Endothelial cell of umbilical vein (primary cell): ENCODE measurements at places on chromosomes 7 and 10. TPM values are rescaled to one million over a fixed set of nuclear protein-coding genes. Genes with fewer than 3 reads are reported as not detected.
A peak's percentile ranks its signal among the peaks of the same experiment; 100 is the strongest.

DNA sequence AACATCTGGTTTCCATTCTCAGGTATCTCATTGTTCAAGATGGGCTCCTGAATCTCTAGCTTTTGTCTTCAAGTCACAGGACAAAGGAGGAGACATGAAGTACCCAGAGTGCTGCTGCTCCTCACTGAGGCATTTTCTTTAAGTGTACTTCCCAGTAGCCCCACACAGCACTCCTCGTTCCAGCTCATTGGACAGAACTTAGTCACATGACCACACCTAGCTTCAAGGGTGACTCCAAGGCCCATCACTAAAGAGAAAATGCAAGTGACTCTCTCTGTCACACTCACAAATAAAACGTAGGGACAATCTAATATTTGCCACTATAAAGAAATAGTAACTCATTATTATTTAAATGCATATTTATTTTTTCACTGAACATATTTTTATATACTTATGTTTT is 58.3 kb upstream of the NEUROD6 start:
- DNase-seq = no peak

- DNase-seq = no peak
These were observed 526 bp downstream of the ZNF248 start for GRCh38 chr10:37856881-37857286.

GRCh38 chr7:2787251-2787951 is 56.7 kb downstream of the GNA12 start:
- no peak for DNase-seq

GRCh38 chr7:141950806-141951205 is 4.0 kb upstream of the CLEC5A start:
- DNase-seq = no peak

- no peak for DNase-seq
These were observed 189.5 kb downstream of the TRIL start for GRCh38 chr7:28768577-28769147.

GRCh38 chr7:3301831-3302618 is 973 bp downstream of the SDK1 start:
- peak; percentile 17 for DNase-seq

DNA sequence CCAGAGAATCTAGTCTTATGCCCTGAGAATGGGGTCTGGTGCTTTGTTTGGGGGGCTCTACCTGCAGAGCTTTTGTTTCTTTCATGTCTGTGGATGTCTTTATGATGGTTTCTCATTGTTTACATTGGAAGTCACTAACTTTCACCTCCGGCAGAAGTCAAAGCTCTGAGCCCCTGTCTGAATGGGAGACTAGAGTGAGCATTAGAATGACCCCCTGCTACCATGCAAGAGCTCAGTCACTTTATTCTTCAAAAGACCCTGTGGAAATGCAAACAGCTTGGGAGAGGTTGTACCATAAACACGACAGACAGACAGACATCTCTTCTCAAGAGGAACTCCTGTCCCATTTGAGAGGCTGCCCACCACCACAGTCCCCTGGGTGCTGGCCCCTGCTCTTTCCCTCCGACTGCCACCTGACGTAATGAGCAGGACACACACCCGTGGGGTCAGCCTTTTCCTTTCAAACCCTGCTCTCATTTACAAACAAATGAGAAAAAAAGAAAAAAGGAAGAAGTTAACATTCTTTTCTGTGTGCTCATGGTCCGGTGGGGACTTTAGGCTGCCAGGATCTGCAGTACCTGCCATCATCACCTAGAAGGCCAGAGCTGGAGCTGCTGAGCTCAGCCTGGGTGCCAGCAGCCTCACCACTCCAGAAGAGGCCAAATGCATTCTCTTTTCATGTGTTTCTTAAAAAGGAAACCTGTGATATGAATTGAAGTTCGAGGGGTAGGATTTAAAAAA is 91.6 kb downstream of the FZD1 start:
- no peak for DNase-seq

DNA sequence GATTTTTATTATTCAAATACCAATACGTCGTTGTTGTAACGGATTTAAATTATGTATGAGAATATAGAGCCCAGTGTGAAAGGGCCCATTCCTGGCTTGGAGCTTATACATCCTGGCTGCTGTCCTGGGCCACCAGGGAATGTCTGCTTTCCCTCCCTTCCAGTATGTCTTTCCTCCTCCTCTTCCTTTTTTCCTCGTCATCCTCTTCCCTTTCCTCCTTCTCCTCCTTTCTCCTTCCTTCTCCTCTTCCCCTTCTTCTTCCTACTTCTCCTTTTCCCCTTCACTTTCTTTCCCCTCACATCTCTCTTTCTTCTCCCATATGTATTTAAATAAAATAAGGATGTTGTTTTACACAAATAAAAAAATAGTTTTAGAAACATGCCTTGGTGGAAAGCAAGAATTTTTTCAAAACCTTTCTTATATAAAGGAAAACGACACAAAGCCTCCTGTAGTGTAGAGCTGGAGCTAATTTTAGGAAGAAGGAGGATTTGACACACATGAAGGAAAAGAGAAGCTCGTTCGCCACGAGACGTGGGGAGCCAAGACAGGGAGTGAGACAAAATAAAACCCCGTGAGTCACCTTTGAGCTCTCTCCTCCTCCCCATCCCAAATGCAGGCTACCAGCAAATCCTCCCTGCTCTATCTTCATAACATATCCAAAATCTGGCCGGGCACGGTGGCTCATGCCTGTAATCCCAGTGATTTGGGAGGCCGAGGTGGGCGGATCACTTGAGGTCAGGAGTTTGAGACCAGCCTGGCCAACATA is 301.1 kb upstream of the LYZL1 start:
- no peak for DNase-seq

The IRF5 gene
- total RNA-seq = 0.31 and 1.5 TPM in 2 replicates

DNA sequence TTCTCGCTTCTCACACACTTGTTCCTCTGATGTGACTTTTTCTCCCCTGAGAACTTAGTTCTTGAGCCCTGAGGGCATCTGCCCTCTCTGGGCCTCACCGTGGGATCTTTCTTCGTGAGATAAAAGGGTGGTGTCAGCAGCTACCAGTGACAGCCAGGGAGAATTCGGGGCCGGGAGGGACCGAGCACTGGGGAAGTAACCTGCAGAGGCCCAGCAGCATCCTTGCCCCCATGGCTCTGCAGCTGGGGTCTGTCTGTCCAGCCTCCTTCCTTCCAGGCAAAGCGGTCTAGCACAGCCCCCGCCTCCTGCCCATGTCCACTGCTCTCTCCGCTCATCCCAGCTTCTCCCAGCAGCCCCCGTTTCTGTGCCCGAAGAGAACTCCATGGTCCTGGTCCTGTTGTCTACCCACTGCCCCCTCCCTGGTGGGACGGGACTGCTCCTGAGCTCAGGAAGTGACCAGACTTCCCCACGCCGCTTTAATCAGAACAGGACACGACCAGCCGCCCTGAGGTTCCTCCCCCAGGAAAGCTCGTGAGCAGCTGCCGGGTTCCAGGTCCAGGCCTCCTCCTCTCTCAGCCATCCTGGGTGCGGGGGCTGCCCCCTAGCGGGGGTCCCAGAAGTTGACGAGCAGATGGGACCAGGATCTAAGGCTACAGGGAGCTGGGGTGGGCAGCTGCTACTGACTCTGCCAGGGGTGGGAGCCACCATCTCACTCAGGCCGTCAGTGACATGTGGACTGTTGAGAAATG is 187.5 kb downstream of the WDR37 start:
- no peak for DNase-seq

DNA sequence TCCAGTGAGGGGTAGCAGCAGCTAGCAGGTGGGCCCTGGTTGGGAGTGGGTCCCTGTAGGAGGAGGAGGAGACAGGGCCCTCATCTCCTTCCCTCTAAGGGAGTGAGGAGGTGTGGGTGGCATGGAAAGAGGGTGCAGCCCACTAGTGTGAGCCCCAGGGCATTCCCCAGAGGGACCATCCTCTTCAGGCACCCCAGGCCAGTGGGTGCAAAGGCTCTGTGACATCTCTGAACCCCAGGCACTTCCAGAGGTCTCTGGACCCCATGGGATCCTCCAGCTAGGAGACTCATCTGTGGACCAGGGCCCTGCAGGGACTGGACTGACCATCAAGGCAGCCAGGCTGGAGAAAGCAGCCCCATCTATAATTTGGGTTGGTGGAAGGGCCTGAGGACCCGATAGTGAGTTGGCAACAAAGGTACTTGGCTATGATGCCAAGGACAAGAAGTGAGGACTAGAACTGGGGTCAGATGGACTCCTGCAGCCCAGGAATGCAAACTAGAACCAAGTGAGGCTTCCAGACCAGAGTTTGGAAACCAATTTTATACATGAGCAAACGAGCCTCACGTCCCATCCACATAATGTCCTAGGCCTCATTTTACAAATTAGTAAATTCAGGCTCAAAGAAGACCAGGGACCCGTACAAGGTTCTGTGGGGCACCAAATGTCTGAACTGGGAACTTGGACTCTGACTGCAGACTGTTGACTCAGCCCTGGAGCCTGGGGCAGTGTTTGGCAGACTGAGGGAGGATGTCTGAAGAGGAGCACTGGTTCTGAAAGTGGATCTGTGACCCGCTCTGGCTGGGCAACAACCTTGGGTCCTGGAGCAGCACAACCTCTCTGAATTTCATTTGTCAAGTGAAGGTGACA is 1.4 kb upstream of the VSTM4 start:
- no peak for DNase-seq

DNA sequence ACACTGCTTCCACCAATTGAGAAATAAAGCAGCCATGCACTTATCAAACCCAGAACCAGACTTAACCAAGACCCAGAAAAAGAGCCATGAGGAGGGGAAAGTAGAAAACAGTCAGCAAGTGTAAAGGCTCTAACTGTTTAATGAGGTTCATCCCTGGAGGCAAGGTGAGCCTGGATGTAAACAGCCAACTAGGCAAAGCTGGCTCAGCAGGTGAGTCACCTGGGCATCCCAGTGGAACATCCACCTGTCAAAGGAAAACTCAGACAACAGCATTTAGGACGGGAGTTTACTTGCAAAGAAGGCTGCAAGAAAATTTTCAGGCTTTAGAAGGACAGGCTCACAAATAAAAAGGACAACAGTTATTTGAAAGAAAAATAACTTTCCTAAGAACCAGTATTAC is 153.0 kb downstream of the SNX13 start:
- no peak for DNase-seq

DNA sequence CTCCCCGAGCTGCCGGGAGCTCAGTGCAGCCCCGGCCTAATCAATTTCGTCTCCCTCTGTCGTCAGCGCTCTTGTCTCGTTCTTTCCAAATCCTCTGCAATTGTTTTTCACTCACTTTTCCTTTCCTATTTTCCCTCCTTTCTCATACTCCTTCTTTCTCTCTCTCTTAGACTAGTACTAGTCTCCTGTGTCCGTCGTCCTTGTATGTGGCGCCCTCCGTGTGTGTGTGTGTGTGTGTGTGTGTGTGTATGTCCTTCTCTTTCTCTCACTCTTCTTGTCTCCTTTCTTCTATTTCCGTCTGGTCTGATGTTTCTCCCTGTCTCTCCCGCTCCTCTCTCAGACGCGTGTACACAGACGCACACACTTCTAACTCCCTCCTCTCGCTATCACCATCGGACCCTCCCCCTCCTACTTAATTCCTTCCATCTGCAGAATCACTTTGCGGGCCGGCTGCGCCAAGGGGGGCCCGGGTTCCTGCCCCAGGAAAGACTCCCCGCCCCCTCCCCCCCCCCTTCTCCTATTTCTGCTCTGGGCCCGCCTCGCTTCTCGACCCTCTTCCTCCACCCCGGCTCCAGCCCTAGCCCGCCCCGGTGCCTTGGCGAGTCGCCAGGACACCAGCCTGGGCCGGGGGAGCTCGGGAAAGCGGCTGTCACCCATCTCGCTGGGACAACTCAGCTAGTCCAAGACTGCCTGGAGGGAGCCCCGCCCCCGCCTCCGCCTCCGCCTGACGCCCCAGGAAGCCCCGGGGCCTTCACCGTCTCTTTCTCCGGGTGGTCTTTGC is 743 bp upstream of the ZCCHC24 start:
- DNase-seq = no peak

The HSPA12A gene
- total RNA-seq = 0.22 and 0.30 TPM in 2 replicates

The OR6B1 gene
- not detected in 2 replicates for total RNA-seq

- DNase-seq = peak; percentile 58
These were observed 101.8 kb upstream of the STRIP2 start for GRCh38 chr7:129332254-129333035.

The RTKN2 gene
- total RNA-seq = 4.8 and 5.5 TPM in 2 replicates

The CYP2C18 gene
- total RNA-seq = not detected in 2 replicates

The IGF2BP3 gene
- total RNA-seq = 111 and 117 TPM in 2 replicates

DNA sequence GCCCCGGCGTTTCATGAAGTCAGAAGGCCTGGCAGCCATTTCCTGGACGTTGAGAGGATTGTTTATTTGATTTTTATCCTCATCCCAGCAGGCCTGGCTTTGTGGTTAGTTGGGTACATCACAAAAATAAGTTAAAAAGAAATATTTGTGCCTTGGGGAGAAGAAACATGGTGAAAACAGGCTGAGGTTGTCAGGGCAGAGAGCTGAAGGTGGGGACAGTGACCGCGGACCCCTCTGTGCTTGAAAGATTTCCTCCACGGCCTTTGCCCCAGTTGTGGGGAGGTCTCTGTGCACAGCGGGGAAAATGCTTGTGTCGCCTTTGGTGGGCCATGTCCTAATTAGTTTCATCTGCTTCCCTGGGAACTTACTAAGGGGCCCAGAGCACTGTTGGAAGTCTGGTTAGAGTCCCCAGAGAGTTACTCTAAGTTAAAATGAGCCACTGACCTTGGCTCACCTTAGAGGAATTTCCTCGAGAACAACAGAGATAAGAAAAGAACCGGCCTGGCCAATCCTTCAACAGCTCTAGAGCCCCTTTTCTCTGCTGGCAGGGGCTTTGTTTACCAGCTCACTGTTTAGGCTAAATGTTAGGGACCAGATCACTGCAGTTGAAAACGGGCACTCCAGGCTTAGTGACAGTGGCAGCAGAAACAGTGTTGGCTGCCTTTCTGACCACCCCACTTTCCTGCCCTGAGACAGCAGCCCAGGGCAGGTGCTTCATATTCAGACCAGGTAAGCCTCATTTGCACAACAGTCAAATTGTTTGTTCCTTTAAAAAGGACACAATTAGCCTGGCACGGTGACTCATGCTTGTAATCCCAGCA is 37.9 kb downstream of the CRCP start:
- DNase-seq = peak; percentile 56

The TYW1B gene
- total RNA-seq = 2.7 and 5.0 TPM in 2 replicates

- DNase-seq = no peak
These were observed 39.8 kb downstream of the HBP1 start for GRCh38 chr7:107208563-107208962.

The GAD2 gene
- total RNA-seq = not detected in 2 replicates

The UBE3C gene
- total RNA-seq = 75.9 and 77.3 TPM in 2 replicates

The AGBL3 gene
- total RNA-seq = 3.2 and 3.4 TPM in 2 replicates

The PNLIP gene
- not detected in 2 replicates for total RNA-seq

The SYT15B gene
- total RNA-seq = 0.18 TPM in 1 of 2 replicates, not detected in the other

DNA sequence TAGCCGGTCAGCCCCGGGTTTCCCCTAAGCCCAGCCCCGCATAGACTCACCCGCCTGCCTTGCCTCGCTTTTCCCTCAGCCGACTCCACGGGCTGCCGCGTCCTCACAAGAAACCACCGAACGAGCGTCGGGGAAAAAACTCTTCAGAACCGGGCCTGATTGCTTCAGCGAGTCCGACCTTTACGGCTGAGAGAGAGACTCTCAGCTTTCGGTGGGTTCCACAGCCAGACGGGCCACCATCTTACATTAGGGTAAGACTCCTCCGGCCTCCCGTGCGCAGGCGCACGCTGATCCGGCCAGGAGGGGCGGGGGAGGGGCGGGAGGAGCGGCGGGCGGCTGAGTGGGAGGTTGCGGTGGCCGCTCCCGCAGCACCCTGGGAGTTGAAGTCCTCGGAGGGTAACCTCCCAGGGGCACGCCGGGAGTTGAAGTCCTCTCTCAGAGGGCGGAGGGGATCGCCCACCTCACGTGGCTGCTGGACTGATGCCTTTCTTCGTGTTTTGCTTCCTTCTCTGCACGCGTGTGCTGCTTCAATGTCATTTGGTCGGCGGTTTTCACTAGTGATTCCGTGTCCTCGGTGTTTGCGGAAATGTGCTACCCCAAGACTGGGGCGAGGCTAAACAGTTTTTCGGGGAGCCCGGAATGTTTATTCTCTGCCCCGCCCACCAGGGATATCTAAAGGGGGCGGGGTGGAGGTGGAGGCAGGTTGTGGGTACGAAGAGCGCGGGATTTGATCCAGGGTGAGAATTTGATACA is at the start of gene CNOT4:
TSS of gene CNOT4 (minus strand) at position 264 of the 753 bp plus-strand sequence. CDS start 71,771 bp downstream, outside the sequence.
- peak; percentile 98 for DNase-seq
